NCI-H2107 (cell line): ENCODE measurements at places on chromosomes 11 and 22.
A peak's percentile ranks its signal among the peaks of the same experiment; 100 is the strongest.

GRCh38 chr11:128528294-128528693, 59.1 kb downstream of the ETS1 start:
- DNase-seq = no peak

GRCh38 chr11:5994791-5995190, 8.0 kb upstream of the OR52L1 start:
- no peak for DNase-seq

DNA sequence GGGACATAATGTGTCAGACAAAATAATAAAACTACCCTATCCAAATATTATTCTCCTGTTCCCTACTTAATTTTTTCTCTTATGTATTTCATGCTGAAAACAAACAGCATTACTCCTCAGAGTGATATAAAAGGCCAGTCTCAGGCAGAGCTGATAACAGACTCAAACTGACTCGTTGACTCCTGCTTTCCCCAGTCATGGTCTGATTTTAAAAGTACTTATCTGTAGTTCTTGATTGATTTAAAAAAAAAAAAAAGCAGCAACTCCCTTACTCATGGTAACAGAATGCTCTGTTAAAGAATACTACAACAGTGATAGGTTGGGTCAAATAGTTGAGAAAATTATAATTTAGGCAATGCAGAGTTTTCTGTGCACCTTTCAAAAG, 90.3 kb upstream of the BARX2 start:
- DNase-seq = no peak

GRCh38 chr22:24503137-24503842, 8.2 kb downstream of the UPB1 start:
- no peak for DNase-seq

- DNase-seq = no peak
These were observed 30.4 kb downstream of the PAAF1 start for GRCh38 chr11:73907191-73907590.

GRCh38 chr11:117985953-117986887, at the start of gene IL10RA:
Gene IL10RA, plus strand, starts transcription at chr11:117986394. Its CDS starts 74 bp downstream, at chr11:117986468.
- DNase-seq = peak; percentile 52
